ENCODE measurements at places on chromosomes 16 and 17.
A peak's percentile ranks its signal among the peaks of the same experiment; 100 is the strongest.

DNA sequence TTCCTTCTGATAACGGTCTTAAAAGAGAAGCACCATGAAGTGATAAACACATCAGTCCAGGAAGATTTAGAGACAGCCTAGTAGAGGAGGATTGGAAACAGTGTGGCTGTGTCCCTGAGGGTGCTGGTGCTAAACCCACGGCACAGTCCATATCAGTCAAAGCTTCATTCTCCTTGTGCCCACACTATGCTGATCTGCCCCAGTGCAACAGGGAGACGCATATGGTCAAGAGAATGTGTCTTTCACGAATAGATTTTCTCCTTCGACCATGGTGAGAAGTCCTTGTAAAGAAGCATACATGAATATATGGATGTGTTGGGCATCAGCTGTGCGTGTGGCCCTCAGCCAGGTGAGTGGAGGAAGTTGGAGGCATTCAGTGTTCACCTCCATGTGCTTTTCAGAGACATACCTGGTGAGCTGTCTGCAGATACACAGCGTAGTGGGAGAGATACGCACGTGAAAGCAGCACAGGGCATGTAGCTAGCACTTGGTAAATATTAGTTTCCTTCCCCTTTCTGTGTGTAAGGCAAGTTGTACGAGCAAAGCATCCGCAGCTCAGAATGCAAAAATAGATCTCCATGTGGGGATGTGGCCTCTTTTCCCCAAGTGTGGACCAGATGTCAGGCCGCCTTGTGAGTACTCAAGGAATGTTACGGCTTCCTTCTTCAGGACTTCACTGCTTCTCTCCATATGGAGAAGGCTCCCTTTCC lies 29.4 kb downstream of the HLF start:
- DNase-seq, result no peak

DNA sequence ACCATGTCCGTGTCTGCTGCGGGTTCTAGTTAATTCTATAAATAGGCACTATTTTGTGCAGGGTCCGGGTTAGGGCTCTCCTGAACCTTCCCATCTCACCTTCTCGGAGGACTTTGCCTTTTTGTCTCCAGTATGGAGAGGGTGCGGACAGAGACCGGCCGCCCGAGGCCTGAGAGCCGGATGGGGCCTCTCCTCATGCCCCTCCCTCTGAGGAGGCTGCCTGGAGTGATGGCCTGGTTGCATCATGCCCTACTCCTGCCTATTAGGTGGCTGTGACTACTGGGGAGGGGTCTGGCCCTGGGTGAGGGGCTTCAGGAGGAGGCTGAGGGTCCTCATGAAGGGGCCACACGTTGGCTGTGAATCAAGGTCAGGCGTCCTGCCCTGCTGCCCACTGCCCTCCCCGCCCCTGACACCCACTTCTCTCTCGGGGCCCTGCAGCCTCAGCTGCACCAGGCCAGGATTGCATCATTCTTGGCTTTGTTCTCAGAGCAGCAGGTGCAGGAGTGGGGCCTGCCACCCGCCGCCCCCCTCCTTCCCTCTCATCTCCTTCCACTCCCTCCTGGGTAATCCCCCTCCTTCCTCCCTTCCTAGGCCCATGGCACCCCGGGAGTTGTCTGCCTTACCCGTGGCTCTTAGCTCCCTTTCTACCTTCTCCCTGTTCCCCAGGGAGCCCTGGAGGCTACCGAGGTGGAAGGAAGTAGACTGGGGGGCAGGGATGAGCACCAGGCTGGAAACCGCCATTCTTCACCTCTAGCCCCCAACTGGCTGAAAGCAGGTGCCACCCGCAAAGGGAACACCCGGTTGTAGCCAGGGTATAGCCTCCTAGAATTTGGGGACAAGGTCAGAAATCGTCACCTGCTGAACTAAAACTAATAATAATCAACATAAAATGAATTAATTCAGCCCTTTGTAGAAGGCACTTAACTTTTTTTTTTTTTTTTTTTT lies 12.7 kb upstream of the ARHGAP23 start:
- DNase-seq, result no peak

DNA sequence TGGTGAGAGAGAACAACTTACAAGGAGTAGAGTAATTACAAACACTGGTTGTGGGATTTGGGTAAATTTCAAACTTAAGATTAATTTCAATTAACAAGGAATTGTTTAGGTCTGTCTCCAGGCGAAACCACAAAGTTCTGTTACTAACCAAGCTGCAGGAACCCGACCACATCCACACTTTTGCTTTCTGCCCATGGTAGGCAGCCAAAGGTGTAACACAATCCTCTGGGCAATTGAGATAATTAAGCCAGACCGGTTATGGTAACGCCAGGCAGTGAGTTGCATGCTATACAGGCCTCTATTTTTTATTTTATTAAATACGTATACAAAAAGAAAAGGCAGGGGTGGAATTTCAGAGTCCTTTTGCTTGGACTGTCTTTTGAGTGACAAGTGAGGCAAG lies 12.0 kb downstream of the KCNJ2 start:
- no peak for DNase-seq

DNA sequence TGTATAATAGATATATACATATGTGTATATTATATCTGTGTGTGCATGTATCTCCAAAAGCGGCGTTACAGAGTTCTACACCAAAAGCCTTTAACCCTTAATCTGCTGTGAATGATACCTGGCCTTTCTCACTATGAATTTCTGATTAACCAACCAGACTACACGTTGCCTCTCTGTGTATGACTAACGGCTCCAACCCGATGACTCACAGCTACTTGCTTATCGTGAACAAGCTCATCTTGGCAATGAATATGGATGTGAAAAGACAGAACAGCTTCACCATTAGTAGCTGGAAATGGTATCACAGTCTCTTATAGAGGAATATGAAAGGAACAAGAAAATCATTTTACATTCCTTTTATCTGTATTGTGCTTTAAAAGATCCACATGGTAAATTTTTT lies 23.8 kb upstream of the ARHGAP44 start:
- DNase-seq, result no peak

DNA sequence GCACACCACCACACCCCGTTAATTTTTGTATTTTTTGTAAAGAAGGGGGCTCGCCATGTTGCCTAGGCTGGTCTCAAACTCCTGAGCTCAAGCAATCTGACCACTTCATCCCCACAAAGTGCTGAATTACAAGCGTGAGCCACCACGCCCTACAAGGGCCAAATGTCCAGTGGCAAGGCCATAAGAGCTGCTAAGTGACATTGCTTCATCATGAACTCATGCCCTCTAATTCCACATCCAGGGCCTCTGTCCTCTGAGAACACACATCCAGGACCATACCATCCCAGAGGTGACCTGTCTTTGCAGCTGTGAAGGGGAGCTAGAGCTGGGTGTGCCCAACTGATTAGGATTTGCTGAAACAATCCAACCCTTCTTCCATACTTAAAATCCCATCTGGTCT lies 25.6 kb upstream of the MEIOC start:
- DNase-seq, result no peak

GRCh38 chr17:41586863-41587495 lies at the start of gene KRT14:
Gene KRT14 (minus strand): TSS chr17:41586895. CDS start chr17:41586834, 61 bp downstream.
- no peak for DNase-seq

DNA sequence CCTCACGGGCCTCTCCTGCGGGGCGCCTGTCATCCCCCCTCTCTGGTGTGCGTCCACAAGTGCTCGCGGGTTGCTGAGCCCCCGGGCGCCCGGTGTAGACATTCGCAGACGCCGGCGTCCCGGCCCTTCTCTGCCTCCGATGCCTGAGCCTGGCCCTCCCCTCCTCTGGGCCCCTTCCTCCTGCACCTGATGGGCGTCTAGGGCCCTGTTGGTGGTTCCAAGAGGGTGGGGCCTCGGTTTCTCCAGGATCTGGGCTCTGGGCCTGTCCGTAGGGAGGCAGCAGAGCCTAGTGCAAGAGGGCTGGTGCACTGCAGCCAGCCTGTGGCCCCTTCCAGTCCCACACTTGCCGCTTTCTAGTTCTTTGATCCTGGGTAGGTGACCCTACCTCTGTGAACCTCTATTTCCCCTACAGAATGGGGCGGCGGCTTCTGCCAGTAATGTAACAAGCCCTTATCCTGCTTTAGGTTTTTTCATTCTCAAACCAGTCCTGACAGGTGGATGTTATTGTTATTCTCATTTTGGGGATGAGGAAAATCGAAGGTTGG lies 623 bp downstream of the E4F1 start:
- DNase-seq, result no peak

GRCh38 chr17:17204635-17205231 lies 1.4 kb downstream of the PLD6 start:
- DNase-seq, result no peak

GRCh38 chr16:19809693-19810092 lies 75.0 kb downstream of the GPRC5B start:
- no peak for DNase-seq

DNA sequence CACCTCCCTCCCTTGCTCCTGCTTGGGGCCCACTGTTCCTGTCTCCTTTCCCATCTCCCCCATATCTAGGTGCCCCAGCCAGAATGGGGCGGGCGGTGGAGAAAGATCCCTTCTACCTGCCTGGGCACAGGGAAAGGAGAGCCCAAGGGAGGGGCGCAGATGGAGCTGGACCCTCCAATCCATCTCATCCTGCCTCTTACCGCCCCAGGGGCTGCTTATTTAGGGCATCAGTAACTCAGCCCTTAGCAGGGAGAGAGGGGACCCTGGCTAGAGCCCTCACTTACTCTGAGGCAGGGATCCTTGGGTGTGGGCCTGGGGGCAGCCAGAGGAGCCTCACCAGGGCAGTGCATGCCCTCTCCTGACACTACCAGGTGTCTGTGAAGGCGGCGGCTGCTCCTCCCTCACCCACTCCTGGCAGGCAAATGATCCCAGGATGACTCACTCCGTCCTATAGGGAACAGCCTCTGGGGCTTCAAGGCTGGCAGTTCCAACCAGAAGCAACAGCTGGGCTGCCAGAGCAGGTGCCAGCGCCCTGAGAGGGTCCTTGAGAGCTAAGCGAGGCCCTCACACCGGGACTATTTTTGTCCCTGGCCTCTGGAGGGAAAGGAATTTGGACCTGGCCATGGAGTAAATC lies 16.3 kb upstream of the BCAR1 start:
- no peak for DNase-seq

- no peak for DNase-seq
These were observed 148.7 kb downstream of the KCNJ2 start for GRCh38 chr17:70318051-70318450.

GRCh38 chr16:12083631-12084030 lies 107.1 kb downstream of the SNX29 start:
- no peak for DNase-seq

GRCh38 chr16:71622088-71622487 lies 3.9 kb upstream of the MARVELD3 start:
- DNase-seq, result peak; percentile 10

DNA sequence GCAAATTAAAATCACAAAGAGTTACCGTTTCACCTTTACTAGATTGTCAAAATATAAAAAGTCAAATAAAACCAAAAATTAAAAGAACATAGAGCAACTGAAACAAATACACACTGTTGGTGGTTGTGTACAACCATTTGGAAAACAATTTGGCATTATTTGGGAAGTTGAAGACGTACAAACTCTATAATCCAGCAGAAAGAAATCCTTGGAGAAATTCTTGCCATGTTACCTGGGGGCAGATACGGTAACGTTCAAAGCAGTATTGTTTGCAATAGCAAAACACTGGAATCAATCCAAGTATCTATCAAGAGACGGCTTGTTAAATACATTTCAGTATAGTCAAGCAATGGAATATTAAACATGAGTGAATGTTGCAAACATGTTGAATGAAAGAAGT lies 56.7 kb downstream of the TBX4 start:
- DNase-seq, result no peak

DNA sequence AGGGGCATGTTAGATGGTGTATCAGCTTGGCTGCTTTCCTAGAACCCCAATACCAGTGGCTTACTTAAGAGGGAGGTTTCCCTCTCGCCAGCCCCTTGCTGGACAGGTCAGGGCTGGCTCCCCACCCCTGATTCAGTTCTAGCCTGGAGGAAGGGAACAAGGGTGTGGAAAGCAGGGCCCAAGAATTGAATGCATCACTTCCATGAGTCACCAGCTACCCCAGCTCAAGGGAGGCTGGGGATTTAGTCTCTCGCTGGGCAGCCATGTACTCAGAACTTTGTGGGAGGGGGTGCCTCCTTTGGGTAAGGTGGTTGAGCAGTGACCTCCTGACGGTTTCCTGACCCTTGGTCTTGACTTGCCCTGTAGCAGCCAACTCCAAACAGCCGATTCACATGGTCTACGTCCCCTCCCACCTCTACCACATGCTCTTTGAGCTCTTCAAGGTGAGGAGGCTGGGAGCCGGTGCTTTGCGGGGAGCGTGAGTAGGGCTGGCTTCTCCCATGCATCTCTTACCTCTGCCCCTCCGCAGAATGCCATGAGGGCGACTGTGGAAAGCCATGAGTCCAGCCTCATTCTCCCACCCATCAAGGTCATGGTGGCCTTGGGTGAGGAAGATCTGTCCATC lies 12.8 kb downstream of the PDK2 start:
- no peak for DNase-seq

DNA sequence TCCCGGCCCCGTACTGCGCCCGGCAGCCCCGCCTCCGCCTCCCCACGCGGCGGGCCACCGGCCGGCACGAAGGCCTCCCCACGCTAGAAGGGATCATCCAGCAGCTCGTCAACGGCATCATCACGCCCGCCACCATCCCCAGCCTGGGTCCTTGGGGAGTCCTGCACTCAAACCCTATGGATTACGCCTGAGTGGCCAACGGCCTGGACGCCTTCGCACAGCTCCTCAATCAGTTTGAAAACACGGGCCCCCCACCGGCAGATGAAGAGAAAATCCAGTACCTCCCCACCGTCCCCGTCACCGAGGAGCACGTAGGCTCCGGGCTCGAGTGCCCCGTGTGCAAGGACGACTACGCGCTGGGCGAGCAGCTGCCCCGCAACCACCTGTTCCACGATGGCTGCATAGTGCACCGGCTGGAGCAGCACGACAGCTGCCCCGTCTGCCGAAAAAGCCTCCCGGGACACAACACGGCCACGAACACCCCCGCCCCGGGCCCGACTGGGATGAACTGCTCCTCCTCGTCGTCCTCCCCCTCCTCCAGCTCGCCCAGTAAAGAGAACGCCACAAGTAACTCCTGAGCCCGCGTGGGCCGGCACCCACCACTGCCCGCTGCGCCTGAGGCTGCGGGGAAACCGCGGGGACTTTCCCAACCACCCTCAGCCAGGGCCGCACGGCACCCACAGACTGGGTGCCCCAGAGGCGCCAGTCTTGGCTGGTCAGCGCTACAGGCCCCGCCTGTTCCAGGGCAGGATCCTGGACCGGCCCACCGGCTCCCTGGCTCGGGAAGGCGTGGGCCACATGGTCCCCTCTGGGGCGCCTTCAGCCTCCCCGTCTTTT lies 39.0 kb upstream of the AKAP1 start:
- peak; percentile 26 for DNase-seq

DNA sequence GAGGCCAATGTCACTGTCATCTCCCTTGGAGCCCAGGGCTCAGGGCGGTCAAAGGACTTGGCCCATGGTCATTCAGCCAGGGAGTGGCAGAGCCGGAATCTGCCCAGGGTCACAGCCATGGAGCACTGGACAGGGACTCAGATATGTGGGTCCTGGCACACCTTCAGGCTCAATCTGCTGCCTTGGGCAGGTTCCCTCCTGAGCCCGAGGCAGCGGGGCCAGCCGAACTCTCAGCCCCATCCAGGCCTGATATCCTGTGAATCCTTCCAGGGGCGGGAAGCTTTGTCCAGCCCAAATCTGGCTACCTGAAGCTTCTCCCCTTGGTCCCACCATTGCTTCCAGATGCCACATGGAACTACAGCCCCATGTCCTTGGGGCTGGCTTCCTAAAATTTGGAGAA lies 12.2 kb upstream of the CDIPT start:
- DNase-seq, result no peak
